Hematopoietic multipotent progenitor cell treated with erythropoietin and hydrocortisone succinate and interleukin-3 and kit ligand, for 6 days (in vitro differentiated cells): ENCODE measurements at places on chromosomes 1 and 21.

DNA sequence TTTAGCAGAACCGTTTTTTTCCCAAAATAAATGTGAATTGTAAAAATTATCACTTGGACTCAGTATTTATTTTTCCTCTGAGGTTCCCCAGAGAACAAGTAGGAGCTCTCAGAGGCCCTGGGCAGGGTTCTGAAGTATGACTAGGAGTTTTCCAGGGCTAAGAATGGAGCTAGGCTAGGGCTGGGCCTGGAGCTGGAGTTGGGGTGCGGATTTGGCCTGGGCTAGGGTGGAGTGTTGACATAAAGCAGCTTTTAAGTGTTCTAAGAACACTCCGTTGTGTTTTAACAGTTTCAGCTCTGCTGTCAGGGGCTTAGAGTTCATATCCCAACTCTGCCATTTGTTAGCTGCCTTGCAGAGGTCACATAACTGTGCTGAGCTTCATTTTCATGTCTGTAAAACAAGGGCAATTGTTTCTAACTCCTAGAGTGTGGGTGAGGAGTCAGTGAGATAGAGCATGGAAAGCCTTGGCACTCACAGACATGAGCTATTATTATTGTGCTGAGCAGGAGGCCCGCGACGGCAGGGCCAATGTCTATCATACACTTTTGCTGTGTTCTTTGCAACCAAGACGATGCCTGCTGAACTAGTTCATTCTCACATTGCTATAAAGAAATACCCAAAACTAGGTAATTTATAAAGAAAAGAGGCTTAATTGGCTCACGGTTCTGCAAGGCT, 51.1 kb downstream of the LACTBL1 start:
- DNase-seq, result no peak

DNA sequence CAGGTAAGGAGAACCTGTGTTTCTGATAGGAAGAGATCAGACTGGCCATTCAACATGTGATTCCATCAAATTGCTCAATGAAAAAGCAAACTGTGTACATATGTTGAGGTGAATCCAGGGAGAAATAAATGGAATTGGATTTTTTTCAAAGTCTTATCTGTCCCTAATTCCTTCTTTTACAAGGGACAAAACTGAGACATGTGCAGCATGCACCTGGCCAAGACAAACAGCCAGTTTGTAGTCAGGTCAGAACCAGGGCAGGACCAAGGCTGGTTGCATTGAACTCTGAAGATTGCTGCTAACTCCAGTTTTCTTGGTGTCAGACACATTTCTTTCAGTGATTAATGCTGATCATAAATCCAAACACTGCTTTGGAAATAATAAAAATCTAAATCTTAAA, 69.6 kb upstream of the CCDC190 start:
- DNase-seq, result no peak

DNA sequence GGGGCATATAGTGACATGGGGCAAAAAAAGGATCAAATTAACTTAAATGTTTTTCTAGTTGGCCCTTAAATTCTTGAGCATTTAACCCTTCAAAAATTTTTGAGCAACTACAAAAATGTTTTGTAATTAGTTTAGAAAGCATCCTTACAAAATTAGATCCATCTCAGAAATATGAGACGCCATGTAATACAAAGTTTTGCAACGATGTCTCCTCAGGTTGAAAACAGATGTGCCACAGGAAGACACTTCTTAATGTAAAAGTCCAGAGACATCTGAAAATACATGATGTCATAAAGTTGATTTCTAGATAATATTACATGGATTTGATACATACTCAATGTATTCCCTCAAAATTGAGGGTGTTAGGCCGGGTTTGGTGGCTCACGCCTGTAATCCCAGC, 37.5 kb downstream of the CD46 start:
- no peak for DNase-seq

GRCh38 chr1:221268295-221268694, 389.1 kb downstream of the HLX start:
- no peak for DNase-seq

DNA sequence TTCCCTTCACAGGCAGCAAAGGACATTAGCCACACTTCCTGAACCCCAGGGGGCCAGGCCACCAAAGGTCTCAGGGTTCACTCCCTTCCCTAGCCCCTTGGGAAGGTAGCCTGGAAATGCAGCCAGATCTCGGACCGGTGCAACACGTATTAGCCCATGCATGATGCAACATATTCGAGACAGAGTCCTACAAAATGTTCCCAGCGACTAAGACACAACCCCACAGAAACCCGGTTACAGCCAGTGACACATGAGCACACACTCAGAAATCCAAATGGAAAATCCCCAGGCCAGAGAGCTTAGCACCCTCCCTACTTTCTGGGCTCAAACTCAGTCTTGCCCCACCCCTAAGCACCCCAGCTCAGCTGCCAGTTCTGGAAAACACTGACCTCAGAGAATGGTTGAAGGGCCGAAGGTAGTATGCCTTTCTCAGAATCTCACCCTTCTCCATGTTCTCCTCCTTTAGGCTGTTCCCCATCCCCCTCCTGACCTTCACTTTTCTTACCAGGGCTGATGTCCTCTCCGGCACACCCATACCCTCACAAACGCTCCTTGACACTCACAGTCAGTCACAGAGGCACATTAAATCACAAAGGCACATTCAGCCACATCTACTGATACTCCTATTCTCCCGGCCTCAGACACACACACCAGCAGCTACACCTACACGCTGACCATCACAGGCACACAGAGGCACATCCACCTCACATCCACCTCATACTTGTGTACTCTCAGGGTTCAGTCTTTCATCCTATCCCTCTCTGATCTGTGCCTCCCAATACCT, at the start of gene TSPAN1:
TSS of gene TSPAN1 (plus strand) at position 640 of the 784 bp plus-strand sequence. CDS start 6,021 bp downstream, outside the sequence.
- no peak for DNase-seq

DNA sequence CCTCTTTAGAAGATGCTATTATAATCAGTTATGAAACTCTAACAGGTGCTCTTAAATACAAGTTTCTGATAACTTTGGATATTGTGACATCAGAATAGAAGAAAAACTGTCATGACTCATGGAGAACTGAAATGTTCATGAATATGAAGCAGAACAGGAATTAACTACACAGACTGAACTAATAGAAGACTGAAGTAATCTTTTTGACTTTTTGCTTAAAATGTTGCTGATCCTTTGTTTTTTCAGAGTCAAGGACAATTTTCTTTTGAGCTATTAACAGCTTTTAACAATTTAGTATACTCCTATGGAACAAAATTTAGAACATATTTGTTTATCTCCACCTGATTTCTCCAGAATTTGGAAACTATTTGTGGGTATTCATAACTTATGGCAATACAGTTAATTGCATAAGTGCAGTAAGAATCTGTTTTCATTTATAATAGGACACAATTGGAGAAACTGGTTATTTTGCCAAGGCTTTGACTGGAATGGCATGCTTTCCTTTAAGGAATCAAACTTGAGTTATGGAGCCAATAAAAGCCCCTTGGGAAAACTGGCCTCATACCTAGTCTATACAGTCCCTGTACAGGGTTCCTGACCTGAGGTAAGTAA, 18.7 kb upstream of the PLA2G5 start:
- no peak for DNase-seq

GRCh38 chr1:246658567-246658966, 65.6 kb upstream of the SCCPDH start:
- DNase-seq, result peak; percentile 64

DNA sequence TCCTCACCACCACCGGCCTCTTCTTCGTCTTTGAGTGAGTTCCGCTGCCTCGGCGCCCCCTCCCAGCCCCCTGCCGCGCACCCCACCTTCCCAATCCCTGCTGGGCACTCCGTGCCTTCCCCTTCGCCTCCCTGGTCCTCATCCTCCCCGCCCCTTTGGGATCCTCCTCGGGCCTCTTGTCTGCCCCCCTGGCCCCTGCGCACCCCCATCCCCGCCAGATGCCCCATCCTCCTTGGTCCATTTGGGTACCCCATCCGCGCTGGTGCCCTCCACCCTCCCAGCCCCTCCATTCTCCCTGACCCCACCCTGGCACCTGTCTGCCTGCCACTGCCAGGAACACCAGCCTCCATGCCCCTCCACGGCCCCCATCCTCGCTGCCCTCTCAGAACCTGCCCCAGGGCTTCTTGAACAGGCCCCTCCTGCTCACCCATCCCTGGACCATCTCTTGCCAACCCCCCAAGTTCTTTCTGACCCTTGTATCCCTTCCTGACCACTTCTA, 667 bp downstream of the ZDHHC18 start:
- DNase-seq, result no peak

- DNase-seq, result no peak
Observed at GRCh38 chr1:76144247-76144646, 69.7 kb downstream of the ST6GALNAC3 start.

GRCh38 chr1:8151647-8152046, 125.5 kb upstream of the ERRFI1 start:
- no peak for DNase-seq
